ENCODE measurements at places on chromosomes 6 and 20. TPM values are rescaled to one million over a fixed set of nuclear protein-coding genes. Genes with fewer than 3 reads are reported as not detected.

Gene ANGPT4
- polyA plus RNA-seq: 0.03 TPM

Gene E2F1
- 6.2 TPM for polyA plus RNA-seq

Gene ATP9A
- polyA plus RNA-seq: 0.76 TPM

Gene VWA7
- 0.11 TPM for polyA plus RNA-seq

Gene ADNP
- polyA plus RNA-seq: 34.3 TPM

Gene RNF182
- 0.02 TPM for polyA plus RNA-seq

Gene PRR18
- 0.08 TPM for polyA plus RNA-seq

Gene CLPSL2
- polyA plus RNA-seq: not detected

Gene STMND1
- not detected for polyA plus RNA-seq

Gene TOX2
- 3.5 TPM for polyA plus RNA-seq

Gene TRIM27
- polyA plus RNA-seq: 45.2 TPM

Gene RSPO3
- 3.6 TPM for polyA plus RNA-seq

Gene LINC00237
- polyA plus RNA-seq: 0.05 TPM

- peak overlapping the region; percentile 37 for H3K4me3 ChIP-seq
- no peak for DNase-seq
- H3K27me3 ChIP-seq: no peaks in the 10 kb centered on the region
- H3K27ac ChIP-seq: no peak overlapping the region
- peaks cover 35% of the 10 kb centered on the region for H3K4me1 ChIP-seq
Measured at GRCh38 chr6:133240511-133241085, 559 bp upstream of the EYA4 start.

GRCh38 chr20:20084296-20084752, 32.0 kb downstream of the CFAP61 start:
- H3K4me3 ChIP-seq: no peak overlapping the region
- H3K27ac ChIP-seq: no peak overlapping the region
- H3K4me1 ChIP-seq: no peaks in the 10 kb centered on the region
- H3K36me3 ChIP-seq: no peaks in the 10 kb centered on the region

GRCh38 chr6:33757113-33757512, 10.4 kb upstream of the IP6K3 start:
- no peak overlapping the region for H3K4me3 ChIP-seq
- no peaks in the 10 kb centered on the region for H3K36me3 ChIP-seq
- peaks cover 3% of the 10 kb centered on the region for H3K4me1 ChIP-seq
- no peaks in the 10 kb centered on the region for H3K27me3 ChIP-seq

GRCh38 chr6:124947971-124948451, 14.2 kb upstream of the RNF217 start:
- no peaks in the 10 kb centered on the region for H3K36me3 ChIP-seq
- no peak overlapping the region for H3K4me3 ChIP-seq
- no peaks in the 10 kb centered on the region for H3K27me3 ChIP-seq
- H3K4me1 ChIP-seq: no peaks in the 10 kb centered on the region
- DNase-seq: no peak

- H3K36me3 ChIP-seq: no peaks in the 10 kb centered on the region
- no peaks in the 10 kb centered on the region for H3K4me1 ChIP-seq
- DNase-seq: no peak
- H3K27me3 ChIP-seq: no peaks in the 10 kb centered on the region
- H3K27ac ChIP-seq: no peak overlapping the region
Measured at GRCh38 chr6:163381118-163381756, 33.3 kb upstream of the QKI start.

DNA sequence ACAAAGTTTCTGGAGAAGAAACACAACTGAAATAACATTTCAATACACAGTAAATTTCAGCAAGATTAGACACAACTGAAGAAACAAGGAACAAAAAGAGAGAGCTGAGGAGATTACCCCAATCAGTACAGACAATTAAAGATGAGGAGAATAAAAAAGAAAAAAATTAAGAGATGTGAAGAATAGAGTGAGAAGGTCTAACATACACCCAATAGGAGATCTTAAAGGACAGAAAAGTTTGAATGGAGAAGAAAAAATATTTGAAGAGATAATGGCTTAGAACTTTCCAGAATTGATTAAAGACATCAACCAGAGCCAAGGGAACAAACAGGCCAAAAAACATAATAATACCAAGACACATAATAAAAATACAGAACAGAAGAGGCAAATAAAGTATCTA, 116.4 kb downstream of the HUS1B start:
- H3K36me3 ChIP-seq: peaks cover 17% of the 10 kb centered on the region
- no peaks in the 10 kb centered on the region for H3K27me3 ChIP-seq
- no peak for DNase-seq
- no peak overlapping the region for H3K27ac ChIP-seq
- no peaks in the 10 kb centered on the region for H3K4me1 ChIP-seq

- H3K36me3 ChIP-seq: no peaks in the 10 kb centered on the region
- no peak overlapping the region for H3K4me3 ChIP-seq
- no peak overlapping the region for H3K27ac ChIP-seq
- DNase-seq: no peak
- peaks cover 53% of the 10 kb centered on the region for H3K4me1 ChIP-seq
Measured at GRCh38 chr6:11341867-11342266, 109.4 kb upstream of the NEDD9 start.

GRCh38 chr20:7015257-7015656, 247.8 kb downstream of the BMP2 start:
- H3K27ac ChIP-seq: no peak overlapping the region
- H3K27me3 ChIP-seq: no peaks in the 10 kb centered on the region
- DNase-seq: no peak

- DNase-seq: no peak
- no peak overlapping the region for H3K27ac ChIP-seq
- H3K4me1 ChIP-seq: no peaks in the 10 kb centered on the region
- H3K27me3 ChIP-seq: no peaks in the 10 kb centered on the region
Measured at GRCh38 chr20:52539891-52540290, 348.3 kb upstream of the ZFP64 start.

GRCh38 chr6:28153546-28153945, 11.9 kb downstream of the ZKSCAN8 start:
- H3K4me1 ChIP-seq: no peaks in the 10 kb centered on the region
- no peak for DNase-seq
- H3K27me3 ChIP-seq: no peaks in the 10 kb centered on the region
- peaks cover 82% of the 10 kb centered on the region for H3K36me3 ChIP-seq

- no peaks in the 10 kb centered on the region for H3K36me3 ChIP-seq
- H3K4me1 ChIP-seq: no peaks in the 10 kb centered on the region
- H3K27me3 ChIP-seq: no peaks in the 10 kb centered on the region
- no peak overlapping the region for H3K27ac ChIP-seq
Measured at GRCh38 chr6:107244742-107245480, 129.6 kb upstream of the BEND3 start.

DNA sequence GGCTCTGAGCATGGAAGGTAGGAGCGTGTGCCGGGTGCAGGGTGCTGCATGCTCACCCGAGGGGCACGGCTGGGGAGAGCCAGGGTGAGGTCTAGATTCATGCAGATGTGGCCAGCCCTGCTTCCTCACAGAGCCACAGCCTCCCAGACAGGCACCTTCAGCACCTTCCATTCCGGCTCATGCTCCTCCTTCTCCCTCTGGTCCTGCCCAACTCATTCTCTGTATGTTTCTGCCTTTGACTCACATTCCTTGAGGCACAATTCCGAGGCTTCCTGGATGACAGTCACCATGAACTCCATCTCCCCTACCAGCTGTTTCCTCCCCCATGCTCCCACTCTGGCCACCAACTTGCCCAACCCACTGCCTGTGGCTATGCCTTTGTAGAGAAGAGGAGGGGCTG, 35.4 kb downstream of the DACT2 start:
- H3K4me3 ChIP-seq: no peak overlapping the region
- no peaks in the 10 kb centered on the region for H3K4me1 ChIP-seq
- no peak overlapping the region for H3K27ac ChIP-seq
- peak; percentile 51 for DNase-seq

GRCh38 chr20:59518881-59519706, 85.2 kb upstream of the PHACTR3 start:
- H3K27ac ChIP-seq: no peak overlapping the region
- no peaks in the 10 kb centered on the region for H3K36me3 ChIP-seq
- H3K4me1 ChIP-seq: no peaks in the 10 kb centered on the region
- no peak overlapping the region for H3K4me3 ChIP-seq
- no peak for DNase-seq

GRCh38 chr20:56368351-56369134, 9.8 kb downstream of the FAM210B start:
- H3K27ac ChIP-seq: no peak overlapping the region
- no peaks in the 10 kb centered on the region for H3K27me3 ChIP-seq
- DNase-seq: no peak
- no peak overlapping the region for H3K4me3 ChIP-seq
- H3K36me3 ChIP-seq: peaks cover 88% of the 10 kb centered on the region
- no peaks in the 10 kb centered on the region for H3K4me1 ChIP-seq

Measured in spleen (tissue), 13 donors.